Muscle of back (tissue), 13 donors: ENCODE measurements at places on chromosomes 7 and 10. TPM values are rescaled to one million over a fixed set of nuclear protein-coding genes. Genes with fewer than 3 reads are reported as not detected.

Gene ZNF503
- polyA plus RNA-seq = 20.4 TPM

Gene LGI1
- polyA plus RNA-seq = 47.6 TPM

Gene OR2A1
- 0.47 TPM for polyA plus RNA-seq

Gene CYP3A7
- polyA plus RNA-seq = not detected

Gene SGMS1
- polyA plus RNA-seq = 24.5 TPM

Gene TFAM
- 37.4 TPM for polyA plus RNA-seq

Gene CRHR2
- polyA plus RNA-seq = 7.6 TPM

Gene TRPV5
- not detected for polyA plus RNA-seq
